ENCODE measurements at places on chromosomes 4 and X.

- DNase-seq: no peak
These were observed 230.3 kb upstream of the NEIL3 start for GRCh38 chr4:177079327-177079726.

GRCh38 chrX:126770179-126770578 lies 49.4 kb upstream of the PRR32 start:
- DNase-seq: no peak

GRCh38 chrX:150100261-150100660 lies 162.0 kb upstream of the EOLA2 start:
- DNase-seq: no peak

GRCh38 chrX:118795528-118796280 lies 27.9 kb upstream of the ZCCHC12 start:
- DNase-seq: no peak

GRCh38 chr4:128502818-128503527 lies 215.4 kb upstream of the PGRMC2 start:
- no peak for DNase-seq
